ENCODE measurements at places on chromosomes 5 and 9.

DNA sequence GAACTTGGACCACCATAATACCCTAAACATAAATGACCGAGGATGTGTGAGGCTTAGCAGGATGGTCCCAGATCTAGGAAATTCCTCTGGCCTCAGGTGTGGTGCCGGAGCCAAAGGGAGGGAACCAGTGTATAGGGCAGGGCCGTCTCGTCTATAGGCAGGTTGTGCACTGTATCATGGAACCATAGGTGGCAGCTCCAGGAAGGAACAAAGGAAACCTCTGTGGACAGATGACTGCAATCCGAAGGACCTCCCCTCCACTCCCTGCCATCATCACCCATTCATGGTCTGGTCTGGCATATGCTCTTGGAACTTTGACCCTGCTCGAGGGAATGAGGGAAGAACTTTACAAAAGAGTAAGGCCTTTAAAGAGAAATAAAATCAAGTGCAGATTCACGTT is 2.9 kb upstream of the MACIR start:
- DNase-seq, result no peak

DNA sequence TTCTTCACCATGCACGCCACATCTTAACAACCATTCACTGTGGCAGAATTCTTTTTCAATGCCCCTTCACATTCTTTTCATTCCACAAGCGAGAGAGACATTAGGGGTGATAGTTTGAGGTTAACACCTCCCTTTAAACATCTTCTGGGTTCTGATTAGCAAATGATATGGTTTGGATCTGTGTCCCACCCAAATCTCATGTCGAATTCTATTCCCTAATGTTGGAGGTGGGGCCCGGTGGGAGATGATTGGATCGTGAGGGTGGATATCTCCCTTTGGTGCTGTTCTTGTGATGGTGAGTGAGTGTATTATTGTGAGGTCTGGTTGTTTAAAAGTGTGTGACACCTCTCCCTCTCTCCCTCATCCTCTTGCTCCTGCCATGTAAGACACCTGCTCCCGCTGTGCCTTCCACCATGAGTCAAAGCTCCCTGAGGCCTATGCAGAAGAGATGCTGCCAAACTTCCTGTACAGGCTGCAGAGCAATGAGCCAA is 46.1 kb upstream of the RAI14 start:
- DNase-seq, result no peak

- DNase-seq, result no peak
Observed at GRCh38 chr5:88659529-88660263, 223.3 kb downstream of the MEF2C start.

DNA sequence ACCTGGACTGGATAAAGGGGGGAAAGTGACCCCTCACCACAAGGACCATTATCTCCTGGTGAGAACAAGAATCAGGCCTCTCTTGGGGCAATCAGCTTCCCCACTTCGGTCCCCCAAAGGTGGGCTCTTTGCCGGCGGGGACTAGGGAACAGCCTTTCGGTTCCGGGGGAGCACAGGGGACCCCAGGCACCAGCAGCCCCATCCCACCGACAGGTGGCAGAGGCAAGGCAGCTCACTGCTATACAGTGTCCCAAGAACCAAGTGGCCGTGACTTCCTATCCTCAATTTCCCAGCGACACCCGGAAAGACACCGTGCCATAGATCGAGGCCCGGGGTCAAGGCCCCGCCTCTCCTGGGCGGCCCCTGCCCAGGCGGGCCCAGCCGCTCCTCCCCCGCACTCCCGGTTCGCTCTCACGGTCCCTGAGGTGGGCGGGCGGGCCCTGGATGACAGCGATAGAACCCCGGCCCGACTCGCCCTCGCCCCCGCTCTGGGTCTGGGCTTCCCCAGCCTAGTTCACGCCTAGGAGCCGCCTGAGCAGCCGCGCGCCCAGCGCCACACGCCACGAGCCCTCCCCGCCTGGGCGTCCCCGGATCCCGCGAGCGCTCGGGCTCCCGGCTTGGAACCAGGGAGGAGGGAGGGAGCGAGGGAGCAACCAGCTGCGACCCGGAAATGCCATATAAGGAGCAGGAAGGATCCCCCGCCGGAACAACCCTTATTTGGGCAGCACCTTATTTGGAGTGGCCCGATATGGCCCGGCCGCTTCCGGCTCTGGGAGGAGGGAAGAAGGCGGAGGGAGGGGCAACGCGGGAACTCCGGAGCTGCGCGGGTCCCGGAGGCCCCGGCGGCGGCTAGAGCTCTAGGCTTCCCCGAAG is 655 bp upstream of the EGR1 start:
- DNase-seq, result peak; percentile 92

DNA sequence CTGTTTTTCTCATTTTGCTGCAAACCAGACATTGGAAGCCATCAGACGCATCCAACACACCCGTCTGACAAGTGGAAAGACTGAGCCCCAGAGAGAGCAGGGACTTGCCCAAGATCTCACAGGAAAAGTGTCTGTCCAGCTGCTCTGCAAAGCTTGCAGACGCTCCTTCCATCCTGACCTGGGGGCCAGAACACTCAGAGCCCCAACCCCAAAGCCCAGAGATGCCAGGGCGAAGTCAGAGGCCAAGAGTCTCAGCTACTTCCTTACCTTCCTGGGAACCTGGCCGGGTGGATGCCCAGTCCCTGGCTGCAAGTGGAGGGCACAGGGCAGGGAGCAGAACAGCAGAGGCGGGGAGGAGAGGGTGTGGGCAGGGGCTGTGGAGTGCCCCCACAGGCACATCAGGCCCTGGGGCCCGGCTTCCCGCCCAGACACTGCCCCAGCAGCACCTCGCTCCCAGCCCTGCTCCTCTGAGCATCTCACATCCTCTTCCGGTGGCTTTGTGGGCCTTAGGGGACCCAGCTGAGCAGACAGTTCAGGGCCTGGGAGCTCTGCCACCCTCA is 9.7 kb upstream of the RALGDS start:
- DNase-seq, result no peak

- DNase-seq, result no peak
Observed at GRCh38 chr9:121447321-121447834, 52.3 kb downstream of the GGTA1 start.

DNA sequence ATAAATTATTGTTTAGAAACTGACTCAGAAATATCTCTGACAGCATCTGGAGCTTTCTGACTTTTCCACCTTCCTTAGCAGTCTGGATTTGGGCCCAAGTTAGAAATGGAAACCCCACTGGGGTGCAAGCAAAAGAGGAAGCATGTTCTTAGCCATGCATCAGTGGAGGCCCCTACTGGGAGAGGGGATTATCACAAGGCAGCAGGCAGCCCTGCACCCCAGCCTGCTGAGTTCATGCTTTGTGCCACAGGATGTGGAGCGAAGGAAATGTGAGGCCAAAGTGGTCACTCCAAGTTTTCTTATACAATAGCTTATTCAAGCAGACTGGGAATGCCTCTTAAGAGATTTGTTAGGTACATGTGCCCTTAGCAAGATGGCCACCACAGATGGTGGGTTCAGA is 146.5 kb upstream of the TLX3 start:
- DNase-seq, result no peak

- no peak for DNase-seq
Observed at GRCh38 chr5:54696931-54697330, 179.4 kb downstream of the SNX18 start.

DNA sequence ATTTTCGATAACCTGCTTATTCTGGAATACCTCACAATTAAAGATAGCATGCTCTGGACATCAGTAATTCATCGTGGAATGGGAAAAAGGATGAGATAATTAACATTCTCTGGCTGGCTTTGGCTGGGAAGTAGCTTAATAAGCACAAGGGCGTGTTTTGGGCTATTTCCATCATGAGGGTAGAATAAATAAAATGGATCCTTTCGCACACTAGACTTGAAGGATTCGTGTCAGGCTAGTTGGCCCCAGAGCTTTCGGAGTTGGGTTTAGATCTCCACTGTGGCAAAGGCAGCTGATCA is 151.2 kb upstream of the ADRA1B start:
- DNase-seq, result no peak

- DNase-seq, result no peak
Observed at GRCh38 chr9:2403701-2404100, 217.9 kb upstream of the VLDLR start.

GRCh38 chr5:97531549-97531948 is 348.5 kb upstream of the RIOK2 start:
- DNase-seq, result no peak

GRCh38 chr9:72856972-72857623 is 95.8 kb downstream of the ALDH1A1 start:
- DNase-seq, result peak; percentile 51

GRCh38 chr5:129400395-129400983 is 59.6 kb upstream of the ADAMTS19 start:
- DNase-seq, result no peak

GRCh38 chr9:31259824-31260223 is 1124.6 kb upstream of the ACO1 start:
- no peak for DNase-seq

DNA sequence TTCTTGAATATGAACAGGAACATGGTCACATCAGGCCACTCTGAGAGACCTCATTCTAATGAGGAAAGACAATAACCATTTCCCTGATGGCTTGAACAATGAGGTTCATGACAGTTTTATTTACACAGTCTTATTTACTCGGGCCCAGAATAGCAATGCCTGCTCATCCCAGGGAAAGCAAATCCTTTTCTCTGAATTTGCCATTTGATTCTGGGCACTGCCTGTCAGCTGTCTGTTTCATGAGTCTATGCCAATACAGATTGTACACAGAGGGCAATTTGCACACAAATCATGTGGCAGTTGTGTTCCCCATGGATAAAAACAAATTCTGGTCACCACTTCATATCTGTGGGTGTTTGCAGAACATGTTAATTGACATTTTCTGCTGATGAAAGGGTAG is 492.5 kb downstream of the ACTL7B start:
- DNase-seq, result no peak

- DNase-seq, result no peak
Observed at GRCh38 chr5:115033861-115034260, 135.8 kb downstream of the TRIM36 start.

GRCh38 chr5:757346-757930 is 27.1 kb downstream of the ZDHHC11B start:
- peak; percentile 30 for DNase-seq

GRCh38 chr5:86869268-86869667 is 251.5 kb downstream of the COX7C start:
- no peak for DNase-seq

DNA sequence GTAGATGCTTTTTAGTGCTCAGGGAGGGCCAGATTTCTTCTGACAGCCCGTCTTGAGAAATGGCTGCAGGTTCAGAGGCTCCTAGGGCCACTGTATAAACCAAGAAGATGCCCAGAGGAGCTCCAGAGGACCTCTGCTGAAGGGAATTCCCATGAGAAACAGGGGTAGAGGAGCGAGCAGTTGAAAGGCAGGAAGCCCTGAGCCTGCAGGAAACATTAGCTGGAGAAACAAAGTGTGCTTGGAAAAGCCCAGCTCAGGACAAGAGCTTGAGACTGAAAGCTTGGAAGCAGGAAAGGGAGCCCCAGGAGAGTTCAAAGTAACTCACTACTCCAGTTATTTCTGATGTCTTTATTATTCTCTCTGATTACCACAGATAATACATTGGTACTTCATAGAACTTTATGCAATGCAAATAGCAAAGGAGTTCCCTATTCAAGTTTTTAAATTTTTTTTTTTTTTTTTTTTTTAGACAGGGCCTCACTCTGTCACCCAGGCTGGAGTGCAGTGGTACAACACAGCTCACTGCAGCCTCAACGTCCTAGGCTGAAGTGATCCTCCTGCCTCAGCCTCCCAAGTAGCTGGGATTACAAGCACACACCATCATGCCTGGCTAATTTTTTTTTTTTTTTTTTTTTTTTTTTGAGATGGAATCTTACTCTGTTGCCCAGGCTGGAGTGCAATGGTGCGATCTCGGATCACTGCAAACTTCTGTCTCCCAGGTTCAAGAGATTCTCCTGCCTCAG is 16.5 kb downstream of the HBEGF start:
- no peak for DNase-seq

DNA sequence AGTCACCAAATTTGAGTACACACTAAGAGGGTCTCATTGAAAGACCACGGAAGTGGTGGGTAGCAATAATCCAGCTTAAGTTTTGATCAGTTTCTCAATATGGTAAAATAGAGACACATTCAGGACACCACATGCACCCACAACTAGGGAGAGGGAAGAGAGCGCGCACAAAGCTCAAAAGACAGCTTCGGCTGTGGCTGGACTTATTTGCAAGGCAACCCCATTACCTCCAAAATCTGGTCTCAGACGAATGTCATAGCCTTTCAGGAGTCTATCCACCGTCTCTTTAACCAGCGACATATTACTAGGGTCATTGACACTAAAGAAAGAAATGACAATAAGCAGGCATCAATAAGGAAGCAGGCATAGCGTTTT is 443 bp downstream of the GABRB2 start:
- no peak for DNase-seq

GRCh38 chr5:174420651-174421407 is 303.6 kb upstream of the MSX2 start:
- DNase-seq, result no peak

GRCh38 chr5:13133951-13134350 is 810.5 kb downstream of the DNAH5 start:
- no peak for DNase-seq

- DNase-seq, result no peak
Observed at GRCh38 chr9:137610944-137611343, 5.5 kb downstream of the ARRDC1 start.

DNA sequence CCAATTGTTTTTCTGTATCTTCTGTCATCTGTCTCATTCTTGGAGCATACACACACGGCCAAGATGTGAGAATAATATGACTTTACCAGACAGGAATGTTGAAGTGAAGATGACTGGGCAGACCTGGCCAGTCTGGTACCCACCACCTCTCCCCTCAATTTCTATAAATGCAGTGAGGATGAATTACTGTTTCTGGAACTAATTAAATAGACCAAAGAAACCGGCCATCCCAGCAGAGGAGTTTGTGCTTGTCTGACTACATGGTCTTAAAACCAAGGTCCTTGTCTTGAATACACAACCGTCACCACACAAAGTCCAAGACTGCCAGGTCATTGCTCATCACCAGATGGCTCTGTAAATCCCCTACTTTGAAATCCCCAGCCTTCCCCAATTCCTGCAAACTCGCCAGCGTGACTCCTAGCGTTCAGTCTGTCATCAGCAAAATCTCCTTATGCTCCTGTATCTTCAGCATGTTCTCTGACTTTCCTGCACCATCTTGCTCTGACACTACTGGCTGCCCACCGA is 147.2 kb downstream of the PDE4D start:
- no peak for DNase-seq

GRCh38 chr5:171707442-171707792 is 78.2 kb upstream of the SMIM23 start:
- DNase-seq, result no peak

DNA sequence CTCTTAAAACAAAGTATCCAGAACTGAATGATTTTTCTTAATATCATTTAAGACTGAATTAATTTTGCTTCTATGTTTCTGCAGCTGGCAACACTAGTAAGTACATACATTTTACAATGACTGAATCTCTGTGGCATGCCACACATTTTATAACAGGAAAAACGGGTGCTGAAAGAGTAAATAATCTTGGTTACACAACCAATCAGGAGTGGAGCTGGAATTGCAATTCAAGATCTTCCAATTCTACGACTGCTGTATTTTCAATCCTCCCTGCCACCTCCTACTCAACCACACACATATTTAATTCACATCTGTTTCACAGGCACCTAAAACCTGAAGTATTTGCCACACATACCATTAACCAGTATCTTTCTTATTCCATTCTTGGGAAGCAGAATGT is 52.7 kb upstream of the NR5A1 start:
- no peak for DNase-seq

- no peak for DNase-seq
Observed at GRCh38 chr9:98635374-98635773, 73.4 kb downstream of the GABBR2 start.
